ENCODE measurements at places on chromosomes 5 and 9. TPM values are rescaled to one million over a fixed set of nuclear protein-coding genes. Genes with fewer than 3 reads are reported as not detected.

DNA sequence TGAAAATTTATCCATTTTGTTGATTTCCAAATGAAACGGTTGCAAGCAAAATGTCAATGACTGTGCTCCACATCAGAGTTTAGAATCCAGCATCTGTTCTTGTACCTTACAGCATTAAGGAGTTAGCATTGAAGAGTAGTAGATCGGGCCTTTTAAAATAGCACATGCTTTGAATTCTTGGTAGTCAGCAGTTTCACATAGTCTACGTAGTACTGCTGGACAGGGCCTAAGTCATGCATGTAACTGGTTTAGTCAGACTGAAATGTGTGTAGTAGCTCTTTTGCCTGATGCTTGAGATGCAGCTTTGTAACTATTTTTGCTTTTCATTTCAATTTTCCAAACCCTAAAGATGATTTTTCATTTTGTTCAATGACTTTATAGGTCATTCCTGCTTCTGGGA lies 19.8 kb downstream of the LECT2 start:
- H3K36me3 ChIP-seq: no peaks in the 10 kb centered on the region
- no peak overlapping the region for H3K4me3 ChIP-seq
- H3K27ac ChIP-seq: no peak overlapping the region
- H3K4me1 ChIP-seq: peaks cover 10% of the 10 kb centered on the region
- DNase-seq: peak; percentile 60

DNA sequence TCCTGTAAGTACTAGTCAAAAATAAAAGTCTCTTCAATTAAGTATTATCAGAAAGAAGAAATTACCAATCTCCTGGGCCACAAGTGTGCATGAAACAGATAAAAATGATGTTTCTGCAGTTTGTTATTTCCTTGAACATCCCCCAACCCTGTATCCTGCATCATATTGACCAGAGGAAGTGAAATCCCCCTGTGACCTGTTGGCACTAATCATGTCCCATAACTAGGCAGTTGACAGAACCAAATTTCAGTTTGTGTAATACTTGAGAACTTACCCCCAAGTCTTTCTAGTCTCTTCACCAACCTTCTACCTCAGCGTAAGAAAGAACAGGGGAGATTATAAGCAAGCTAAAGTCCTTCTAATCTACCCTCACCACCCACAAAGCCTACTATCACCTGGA lies 368.2 kb upstream of the PDE4D start:
- DNase-seq: no peak
- no peaks in the 10 kb centered on the region for H3K27me3 ChIP-seq
- H3K4me3 ChIP-seq: no peak overlapping the region
- no peaks in the 10 kb centered on the region for H3K4me1 ChIP-seq
- no peaks in the 10 kb centered on the region for H3K36me3 ChIP-seq

DNA sequence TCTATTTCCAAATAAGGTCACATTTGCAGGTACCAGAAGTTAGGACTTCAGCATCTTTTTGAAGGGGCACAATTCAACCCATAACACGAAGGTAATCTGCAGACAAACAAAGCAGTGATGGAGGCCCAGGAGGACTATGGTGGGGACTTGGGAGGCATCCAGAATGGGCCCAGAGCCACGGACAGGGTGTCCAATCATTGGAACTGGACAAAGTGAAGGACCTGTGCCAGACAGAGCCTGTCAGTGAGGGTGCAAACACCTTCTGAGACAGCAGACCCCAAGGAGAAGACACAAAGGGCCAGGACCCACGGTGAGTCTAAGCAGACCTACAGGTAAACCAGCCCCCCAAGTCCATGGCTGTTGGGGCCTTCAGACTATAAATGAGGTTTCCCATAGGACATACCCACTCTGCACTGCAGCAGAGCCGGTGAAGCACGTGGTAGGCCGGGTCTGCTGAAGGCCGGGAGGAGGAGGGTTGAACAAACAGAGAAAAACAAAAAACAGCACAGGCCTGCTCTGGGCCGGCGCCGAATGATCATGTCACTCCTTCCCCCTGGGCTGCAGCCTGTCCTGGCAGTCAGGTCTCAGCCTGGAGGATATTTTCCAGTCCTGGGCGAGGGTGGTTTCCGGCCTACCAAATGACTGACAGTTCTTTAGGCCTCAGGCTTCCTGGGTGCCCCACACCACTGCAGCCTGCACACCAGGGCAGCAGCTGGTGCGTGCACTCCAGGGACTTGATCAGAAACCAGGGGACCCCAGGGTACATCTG lies 84.4 kb downstream of the COL23A1 start:
- no peaks in the 10 kb centered on the region for H3K4me1 ChIP-seq
- no peak overlapping the region for H3K4me3 ChIP-seq
- H3K27ac ChIP-seq: no peak overlapping the region
- DNase-seq: no peak
- no peaks in the 10 kb centered on the region for H3K36me3 ChIP-seq
- H3K27me3 ChIP-seq: no peaks in the 10 kb centered on the region

The IPPK gene
- total RNA-seq: 6.7 TPM

GRCh38 chr5:152466085-152466745 lies 61.1 kb upstream of the NMUR2 start:
- H3K27ac ChIP-seq: peak overlapping the region; percentile 43
- no peak overlapping the region for H3K4me3 ChIP-seq
- H3K4me1 ChIP-seq: no peaks in the 10 kb centered on the region
- no peaks in the 10 kb centered on the region for H3K36me3 ChIP-seq

The MINAR2 gene
- total RNA-seq: not detected

The NRARP gene
- 5.2 TPM for total RNA-seq

The C1QTNF3 gene
- 2.7 TPM for total RNA-seq

- no peak for DNase-seq
- peaks cover 76% of the 10 kb centered on the region for H3K27me3 ChIP-seq
- H3K36me3 ChIP-seq: no peaks in the 10 kb centered on the region
- H3K4me1 ChIP-seq: no peaks in the 10 kb centered on the region
- no peak overlapping the region for H3K4me3 ChIP-seq
- H3K27ac ChIP-seq: no peak overlapping the region
These were observed 13.9 kb upstream of the HAND1 start for GRCh38 chr5:154491941-154492340.

The OBP2B gene
- not detected for total RNA-seq

- no peak overlapping the region for H3K27ac ChIP-seq
- H3K27me3 ChIP-seq: no peaks in the 10 kb centered on the region
- H3K4me1 ChIP-seq: peaks cover 33% of the 10 kb centered on the region
- DNase-seq: no peak
- no peaks in the 10 kb centered on the region for H3K36me3 ChIP-seq
These were observed 169.7 kb downstream of the ARHGAP26 start for GRCh38 chr5:142939884-142940283.

DNA sequence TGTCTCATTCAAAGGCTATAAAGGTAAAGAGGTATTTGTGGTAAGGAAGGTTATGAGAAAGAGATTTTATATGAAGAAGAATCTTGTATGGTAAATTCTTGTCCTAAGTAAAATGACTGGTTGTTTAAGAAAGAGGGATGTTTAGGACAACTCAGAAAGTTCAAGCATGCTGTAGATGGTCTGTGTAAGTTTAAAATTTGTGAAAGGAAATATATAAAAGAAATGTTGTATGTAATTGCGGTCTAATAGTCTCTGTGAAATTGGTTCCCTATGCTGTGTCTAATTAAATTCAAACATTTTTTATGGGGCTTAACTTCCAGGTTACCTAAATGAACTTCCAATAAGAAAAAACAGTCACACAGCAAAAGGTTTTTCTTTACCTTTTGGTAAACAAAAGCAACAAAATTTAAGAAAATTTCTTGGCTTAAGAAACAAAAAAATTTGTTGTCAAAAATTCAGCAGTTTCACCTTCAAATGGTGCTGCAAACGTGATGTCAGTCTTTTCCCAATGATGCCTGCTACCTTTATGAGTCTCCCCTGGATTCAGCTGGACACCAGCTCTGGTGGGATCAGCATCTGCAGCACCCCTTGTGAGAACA lies 83.0 kb upstream of the FCN1 start:
- no peaks in the 10 kb centered on the region for H3K27me3 ChIP-seq
- H3K4me1 ChIP-seq: no peaks in the 10 kb centered on the region
- no peak overlapping the region for H3K4me3 ChIP-seq
- no peak for DNase-seq

DNA sequence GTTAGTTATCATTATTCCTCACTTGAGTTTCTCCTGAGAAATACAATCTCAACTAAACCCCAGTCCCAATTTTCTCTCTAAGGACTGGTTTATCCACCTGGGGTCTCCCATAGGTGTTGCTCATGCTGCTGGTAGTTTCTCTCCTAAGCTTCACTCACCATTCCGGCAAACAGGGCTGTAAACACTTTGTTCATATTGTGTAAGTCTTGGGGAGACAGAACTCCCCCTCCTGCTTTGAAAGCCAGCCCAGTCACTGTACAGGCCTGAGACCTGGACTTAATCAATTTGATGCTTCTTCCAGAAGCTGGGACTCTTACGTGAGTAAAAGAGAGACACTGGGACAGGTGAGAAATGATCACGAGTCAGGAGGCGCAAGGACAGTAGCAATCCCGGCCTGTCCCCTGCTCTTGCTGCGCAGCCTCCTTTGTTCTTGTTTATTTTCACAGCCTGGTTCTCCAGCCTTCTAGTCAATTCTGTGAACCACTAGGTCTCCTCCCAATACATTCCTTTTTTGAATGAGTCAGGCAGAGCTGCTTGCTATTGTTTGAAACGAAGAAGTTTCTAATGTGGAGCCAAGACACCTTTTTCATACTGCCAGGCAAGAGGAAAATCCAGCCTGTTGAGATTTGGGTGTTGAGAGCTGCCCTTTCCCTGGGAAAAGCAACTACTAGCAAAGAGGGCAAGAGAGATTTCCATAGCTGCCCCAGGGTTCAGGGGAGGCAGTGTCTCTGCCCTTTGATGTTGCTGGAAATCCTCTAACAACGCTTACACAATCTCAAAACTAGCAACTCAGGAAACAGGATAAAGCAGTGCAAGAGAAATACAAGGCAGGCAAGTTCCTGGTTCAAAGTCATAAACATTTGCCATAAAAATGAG lies 9.2 kb upstream of the SHROOM1 start:
- H3K4me3 ChIP-seq: no peak overlapping the region
- H3K4me1 ChIP-seq: no peaks in the 10 kb centered on the region
- H3K27me3 ChIP-seq: no peaks in the 10 kb centered on the region
- no peaks in the 10 kb centered on the region for H3K36me3 ChIP-seq
- H3K27ac ChIP-seq: peak overlapping the region; percentile 89

DNA sequence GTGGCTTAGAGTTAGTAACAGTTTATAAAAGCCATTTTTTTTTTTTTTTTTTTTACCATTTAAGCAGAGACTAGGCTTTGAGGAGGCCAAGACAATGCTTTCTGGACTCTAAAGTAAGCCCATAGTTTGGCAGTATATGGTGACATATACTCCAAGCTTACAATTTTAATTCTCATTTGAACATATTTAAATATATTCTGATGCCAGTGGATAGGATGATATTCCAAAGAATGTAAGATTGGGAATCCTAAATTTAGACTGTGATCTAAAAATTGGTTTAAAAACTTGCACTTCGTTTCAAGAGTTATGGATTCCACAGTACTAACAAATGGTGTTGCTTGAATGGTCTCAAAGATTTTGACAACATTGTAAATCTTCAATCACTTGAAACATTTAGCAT lies 112.1 kb downstream of the CWC27 start:
- no peak overlapping the region for H3K27ac ChIP-seq
- DNase-seq: no peak
- no peaks in the 10 kb centered on the region for H3K36me3 ChIP-seq
- no peak overlapping the region for H3K4me3 ChIP-seq
- H3K4me1 ChIP-seq: no peaks in the 10 kb centered on the region

DNA sequence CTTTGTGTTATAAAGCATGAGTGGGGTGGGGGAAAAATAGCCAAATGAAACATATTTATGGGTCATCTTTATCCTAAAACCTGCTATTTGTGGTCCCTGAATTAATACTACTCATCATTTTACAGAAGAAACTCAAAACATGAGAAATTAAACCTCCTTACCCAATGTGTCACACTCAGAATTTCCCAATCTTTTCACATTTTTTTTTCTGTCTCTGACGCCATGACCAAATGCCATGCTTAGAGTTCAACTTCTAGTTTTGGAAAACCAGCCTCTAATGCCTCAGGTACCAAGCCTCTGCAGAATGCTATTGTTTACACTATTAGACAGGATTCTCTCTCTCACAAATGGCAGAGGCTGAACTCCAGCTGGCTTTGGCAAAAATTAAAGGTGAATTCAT lies 505.5 kb upstream of the WWC1 start:
- no peaks in the 10 kb centered on the region for H3K27me3 ChIP-seq
- peaks cover 11% of the 10 kb centered on the region for H3K4me1 ChIP-seq
- H3K36me3 ChIP-seq: no peaks in the 10 kb centered on the region
- no peak for DNase-seq
- H3K4me3 ChIP-seq: no peak overlapping the region

DNA sequence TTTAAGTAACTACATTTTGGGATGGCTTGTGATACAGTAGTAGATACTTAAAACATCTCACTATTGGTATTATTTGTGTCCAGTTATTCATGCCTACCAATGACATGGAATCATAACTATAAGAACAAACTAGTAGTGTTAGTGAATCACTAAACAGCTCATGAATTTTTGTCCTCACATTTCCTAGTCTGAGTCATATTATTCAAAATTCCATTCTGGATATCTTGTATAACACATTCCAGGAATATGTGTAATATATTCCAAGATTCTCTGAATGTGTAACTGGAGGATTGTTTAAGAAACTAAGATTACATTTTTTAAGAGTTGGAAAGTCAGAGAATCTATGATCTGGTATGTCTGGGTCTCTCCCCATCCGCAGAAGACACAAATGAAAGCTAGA lies 565.3 kb upstream of the ZNF608 start:
- no peaks in the 10 kb centered on the region for H3K36me3 ChIP-seq
- H3K27ac ChIP-seq: no peak overlapping the region
- no peak overlapping the region for H3K4me3 ChIP-seq
- H3K4me1 ChIP-seq: no peaks in the 10 kb centered on the region
- DNase-seq: no peak
- H3K27me3 ChIP-seq: no peaks in the 10 kb centered on the region

DNA sequence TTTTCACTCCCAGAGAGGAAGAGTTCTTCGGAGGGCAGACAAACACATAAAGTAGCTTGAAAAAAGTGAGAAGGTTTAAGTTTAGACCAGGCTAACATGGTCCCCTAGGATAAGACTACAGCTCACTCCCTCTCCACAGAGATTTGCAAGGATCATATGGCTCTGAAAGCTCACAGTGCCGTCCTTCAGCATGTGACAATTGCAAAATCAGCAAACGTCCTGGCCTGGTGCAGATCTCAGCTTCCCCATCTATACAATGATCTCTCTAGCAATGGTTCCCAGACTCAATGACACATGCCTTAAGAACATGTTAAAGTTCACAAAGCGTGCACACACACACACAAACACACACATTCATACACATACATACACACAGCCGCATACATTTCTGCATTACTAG lies 327.6 kb downstream of the ACTL7B start:
- no peak overlapping the region for H3K4me3 ChIP-seq
- no peaks in the 10 kb centered on the region for H3K4me1 ChIP-seq
- no peak overlapping the region for H3K27ac ChIP-seq
- no peak for DNase-seq

GRCh38 chr5:139571543-139571942 lies 10.4 kb downstream of the UBE2D2 start:
- DNase-seq: no peak
- no peak overlapping the region for H3K27ac ChIP-seq
- H3K27me3 ChIP-seq: no peaks in the 10 kb centered on the region

GRCh38 chr9:28491121-28491520 lies 917.8 kb upstream of the C9orf72 start:
- H3K27ac ChIP-seq: no peak overlapping the region
- DNase-seq: no peak
- H3K4me3 ChIP-seq: no peak overlapping the region
- H3K27me3 ChIP-seq: no peaks in the 10 kb centered on the region
- no peaks in the 10 kb centered on the region for H3K36me3 ChIP-seq
- no peaks in the 10 kb centered on the region for H3K4me1 ChIP-seq

GRCh38 chr5:135715267-135716055 lies 119.0 kb upstream of the SLC25A48 start:
- H3K27me3 ChIP-seq: no peaks in the 10 kb centered on the region
- H3K4me3 ChIP-seq: no peak overlapping the region
- no peaks in the 10 kb centered on the region for H3K36me3 ChIP-seq
